ENCODE measurements at places on chromosomes 1 and 21. TPM values are rescaled to one million over a fixed set of nuclear protein-coding genes. Genes with fewer than 3 reads are reported as not detected.

ORC1 gene
- 1.2 TPM for total RNA-seq

SLAMF1 gene
- not detected for total RNA-seq

AJAP1 gene
- total RNA-seq: 0.29 TPM

TEX38 gene
- not detected for total RNA-seq

RER1 gene
- 77.8 TPM for total RNA-seq

RHD gene
- not detected for total RNA-seq

BARHL2 gene
- not detected for total RNA-seq

CFAP141 gene
- total RNA-seq: not detected

DNA sequence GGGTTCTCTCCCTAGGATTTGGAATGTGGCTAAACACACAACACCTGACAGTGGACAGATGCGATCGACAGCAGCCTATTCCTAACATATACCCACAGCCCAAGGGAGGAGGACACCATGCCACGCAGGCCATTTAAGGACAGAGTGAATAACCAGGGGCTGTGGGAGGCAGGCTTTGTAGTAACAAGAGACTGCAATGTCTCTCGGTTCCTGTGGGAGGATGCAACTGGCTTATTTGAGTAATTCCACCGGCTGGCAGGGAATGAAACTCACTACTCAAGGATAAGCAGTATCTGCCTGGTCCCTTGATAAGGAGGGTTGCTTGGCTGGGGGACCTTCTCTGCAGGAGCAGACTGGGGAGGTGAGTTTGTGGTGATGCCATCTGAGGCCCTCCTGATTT lies 109.6 kb downstream of the PCP4 start:
- no peaks in the 10 kb centered on the region for H3K4me1 ChIP-seq
- H3K27me3 ChIP-seq: no peaks in the 10 kb centered on the region
- DNase-seq: no peak

DNA sequence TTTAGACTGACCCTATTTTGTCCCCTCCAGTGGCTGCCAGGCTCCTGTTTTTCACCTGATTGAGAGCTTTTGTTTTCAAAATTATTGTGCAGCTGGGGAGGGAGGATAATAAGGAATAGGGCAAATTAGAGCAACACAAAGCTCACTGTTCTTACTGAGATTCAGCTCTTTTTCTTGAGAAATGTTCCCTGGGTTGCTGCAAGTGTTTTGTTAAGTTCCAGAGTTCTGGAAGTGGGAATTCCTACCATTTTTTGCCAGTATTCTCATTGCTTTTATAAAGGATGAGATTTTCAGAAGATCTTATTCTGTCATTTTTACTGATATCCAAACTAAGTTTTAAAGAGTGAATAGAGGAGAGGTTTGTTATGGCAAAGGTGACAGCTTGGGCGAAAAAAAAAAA lies 417.7 kb downstream of the SIPA1L2 start:
- H3K27me3 ChIP-seq: no peaks in the 10 kb centered on the region
- no peak for DNase-seq
- no peak overlapping the region for H3K27ac ChIP-seq
- H3K4me1 ChIP-seq: no peaks in the 10 kb centered on the region
- no peaks in the 10 kb centered on the region for H3K36me3 ChIP-seq

DNA sequence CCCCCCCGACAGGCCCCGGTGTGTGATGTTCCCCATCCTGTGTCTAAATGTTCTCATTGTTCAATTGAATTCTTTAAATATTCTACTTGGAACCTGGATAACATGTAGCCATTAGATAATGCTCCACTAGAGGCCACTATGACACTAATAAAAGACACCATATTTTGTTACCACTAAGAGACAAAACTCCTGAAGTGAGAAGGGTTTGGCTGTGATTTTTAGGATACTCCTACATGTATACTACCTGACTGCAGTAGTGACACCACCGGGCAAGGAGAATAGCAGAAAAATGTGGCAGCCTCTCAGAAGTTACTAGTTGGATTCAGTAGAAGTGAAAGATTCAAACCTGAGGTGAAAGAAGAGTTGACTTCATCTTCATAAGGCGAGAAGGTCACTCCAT lies 36.0 kb downstream of the F5 start:
- H3K27ac ChIP-seq: no peak overlapping the region
- H3K4me1 ChIP-seq: peaks cover 5% of the 10 kb centered on the region
- peak; percentile 26 for DNase-seq
- H3K27me3 ChIP-seq: peaks cover 11% of the 10 kb centered on the region
- H3K36me3 ChIP-seq: no peaks in the 10 kb centered on the region
- no peak overlapping the region for H3K4me3 ChIP-seq

- peak; percentile 69 for DNase-seq
- H3K36me3 ChIP-seq: no peaks in the 10 kb centered on the region
- H3K27ac ChIP-seq: no peak overlapping the region
- H3K4me1 ChIP-seq: peaks cover 10% of the 10 kb centered on the region
Measured at GRCh38 chr1:230771773-230772354, 24.7 kb downstream of the CAPN9 start.

DNA sequence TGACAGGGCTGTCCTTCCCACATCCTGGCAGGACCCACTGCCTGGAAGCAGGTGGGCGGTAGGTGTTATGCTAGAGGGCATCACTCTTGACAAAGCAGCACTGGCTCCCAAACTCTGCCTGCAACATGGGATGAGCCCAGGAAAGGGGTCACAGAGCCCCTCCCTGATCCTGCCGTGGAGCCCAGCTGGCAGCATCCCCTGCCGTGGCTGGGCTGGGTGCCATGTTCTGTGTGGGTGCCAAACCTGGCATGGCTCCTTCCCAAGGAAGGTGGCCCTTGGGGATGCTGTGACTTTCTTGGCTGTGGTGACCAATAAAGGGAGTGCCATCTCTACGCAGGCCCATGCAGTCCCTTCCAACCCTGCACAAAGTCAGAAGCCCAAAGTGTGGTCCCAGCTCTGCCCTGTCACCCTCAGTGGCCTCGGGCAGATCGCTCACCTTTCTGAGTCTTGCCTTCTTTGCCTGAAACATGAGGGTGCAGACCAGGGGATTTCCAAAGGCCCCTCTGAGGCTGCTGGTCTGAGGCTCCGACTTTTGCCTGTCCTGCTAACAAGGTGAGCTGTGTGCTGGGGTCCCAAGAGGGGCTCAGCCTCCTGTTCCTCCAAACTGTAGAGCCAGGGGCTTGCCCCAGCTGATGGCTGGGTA lies 6.0 kb downstream of the CDK18 start:
- DNase-seq: peak; percentile 68
- no peaks in the 10 kb centered on the region for H3K36me3 ChIP-seq
- no peak overlapping the region for H3K27ac ChIP-seq
- no peaks in the 10 kb centered on the region for H3K4me1 ChIP-seq

DNA sequence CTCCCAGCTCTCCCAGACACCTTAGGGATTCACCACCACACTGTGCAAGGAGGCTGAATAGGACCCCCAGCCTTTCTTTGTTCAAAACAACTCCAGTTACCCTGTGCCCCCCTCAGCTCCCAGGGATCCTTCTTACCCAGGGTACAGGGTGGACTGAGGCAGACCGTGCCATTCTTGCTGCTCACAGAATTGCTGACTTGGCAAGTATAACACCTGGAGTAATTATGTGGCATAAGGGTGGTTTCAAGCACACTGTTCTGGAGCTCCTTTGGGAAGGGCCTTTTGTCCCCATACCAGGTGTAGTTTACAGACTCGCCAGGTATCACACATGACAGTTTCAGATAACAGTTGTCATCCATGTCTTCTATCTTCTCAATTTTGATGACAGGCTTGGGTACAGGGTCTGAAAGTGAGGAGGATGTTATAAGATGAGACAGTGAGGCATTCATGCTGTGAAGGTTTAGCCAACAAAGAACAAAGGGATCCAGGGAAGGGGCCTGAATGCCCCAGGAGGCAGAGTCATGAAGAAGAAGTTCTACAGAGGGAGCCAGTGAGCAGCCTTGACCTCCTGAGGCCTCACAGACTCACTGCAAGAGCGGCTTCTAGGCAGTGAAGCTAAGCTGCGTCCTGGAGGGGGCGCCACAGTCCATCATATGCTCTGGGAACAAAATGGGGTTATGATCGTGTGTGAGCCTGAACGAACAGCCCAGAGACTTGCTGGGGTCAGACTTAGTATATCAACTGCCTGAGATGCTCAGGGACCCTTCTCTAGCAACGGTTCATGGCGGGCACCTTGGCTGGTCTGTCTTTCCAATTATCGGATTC lies 30.3 kb downstream of the CD48 start:
- DNase-seq: no peak
- no peaks in the 10 kb centered on the region for H3K36me3 ChIP-seq
- H3K4me3 ChIP-seq: no peak overlapping the region
- H3K27ac ChIP-seq: no peak overlapping the region

DNA sequence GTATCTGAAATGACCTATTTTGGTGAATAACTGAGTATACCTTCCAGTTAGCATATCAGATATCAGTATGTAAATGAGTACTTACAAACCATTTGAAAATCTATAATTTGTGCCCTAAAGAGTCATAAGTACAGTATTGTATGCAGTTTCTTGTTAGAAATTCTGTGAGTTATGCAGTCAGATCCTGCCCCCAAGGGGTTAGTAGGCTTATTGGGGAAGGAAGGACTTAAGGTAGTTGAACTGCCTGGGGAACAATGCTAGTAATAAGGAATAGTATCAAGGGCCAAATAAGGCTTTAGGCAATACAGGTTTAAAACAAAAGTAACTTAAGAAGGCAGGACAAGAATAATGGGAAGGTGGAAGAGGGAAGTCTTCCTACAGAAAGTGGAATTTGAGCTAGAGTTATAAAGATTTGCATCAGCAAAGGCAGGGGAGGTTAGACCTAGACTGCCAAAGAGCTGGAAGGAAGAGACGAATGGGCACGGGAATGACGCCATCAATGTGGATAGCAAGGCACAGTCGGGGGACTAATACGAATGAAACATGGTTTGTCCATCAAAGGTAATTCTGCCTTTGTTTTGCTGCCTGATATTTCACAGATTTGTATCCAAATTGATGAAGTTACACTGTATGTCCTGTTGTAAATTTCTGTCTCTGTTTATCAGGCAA lies 182.9 kb upstream of the DPYD start:
- H3K27me3 ChIP-seq: no peaks in the 10 kb centered on the region
- peak overlapping the region; percentile 15 for H3K4me3 ChIP-seq
- peaks cover 17% of the 10 kb centered on the region for H3K4me1 ChIP-seq
- no peak for DNase-seq
- no peaks in the 10 kb centered on the region for H3K36me3 ChIP-seq
- H3K27ac ChIP-seq: peak overlapping the region; percentile 47

GRCh38 chr21:26449161-26449560 lies 123.9 kb downstream of the CYYR1 start:
- H3K4me3 ChIP-seq: peak overlapping the region; percentile 34
- H3K36me3 ChIP-seq: no peaks in the 10 kb centered on the region
- peak; percentile 52 for DNase-seq
- peaks cover 31% of the 10 kb centered on the region for H3K4me1 ChIP-seq
- no peaks in the 10 kb centered on the region for H3K27me3 ChIP-seq
- peak overlapping the region; percentile 76 for H3K27ac ChIP-seq

DNA sequence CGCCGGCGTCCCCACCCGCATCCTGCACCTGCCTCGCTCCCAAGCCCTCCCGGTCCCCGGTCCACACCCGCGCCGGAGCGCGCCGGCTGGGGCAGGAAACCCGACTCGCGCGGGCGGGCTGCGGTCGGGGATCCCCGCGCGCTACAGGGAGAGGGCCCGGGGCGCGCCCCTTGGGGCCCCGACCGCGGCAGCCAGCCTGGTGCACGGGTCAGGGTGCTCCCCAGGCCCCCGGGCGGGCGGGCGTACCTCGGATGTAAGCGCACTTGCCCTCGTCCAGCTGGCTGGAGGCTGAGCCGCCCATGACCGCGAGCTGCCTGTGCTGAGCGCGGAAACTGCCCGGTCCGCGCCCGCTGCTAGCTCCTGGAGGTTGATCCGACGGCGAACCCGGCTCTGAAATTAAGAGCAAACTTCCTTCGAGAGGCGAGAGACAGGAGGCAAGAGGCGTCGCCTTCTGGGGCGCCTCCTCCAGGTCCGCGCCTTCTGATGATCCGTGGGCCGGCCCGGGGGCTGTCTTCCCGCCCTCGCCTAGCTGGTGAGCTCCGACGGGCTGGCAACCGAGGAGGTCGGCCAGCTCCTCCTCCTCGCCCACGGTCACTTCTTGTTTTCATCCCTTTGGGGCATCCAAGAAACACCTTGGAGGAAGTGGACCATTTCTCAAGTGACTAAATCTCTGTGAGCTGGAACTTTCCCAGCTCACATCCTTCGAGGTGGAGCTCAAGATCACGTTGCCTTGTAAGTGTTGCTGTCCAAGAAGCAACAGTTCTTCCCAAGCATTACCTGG lies at the start of gene NIBAN1:
TSS of gene NIBAN1 (minus strand) at position 453 of the 781 bp plus-strand sequence. CDS start at position 301, 152 bp downstream.
- peaks cover 24% of the 10 kb centered on the region for H3K27me3 ChIP-seq
- no peak within 1 kb of the TSS for H3K27ac ChIP-seq
- H3K4me1 ChIP-seq: peaks cover 15% of the 10 kb centered on the region
- H3K4me3 ChIP-seq: peak within 1 kb of the TSS; percentile 83
- DNase-seq: peak; percentile 57
- H3K36me3 ChIP-seq: no peaks in the 10 kb centered on the region

- H3K4me1 ChIP-seq: no peaks in the 10 kb centered on the region
- peaks cover 5% of the 10 kb centered on the region for H3K36me3 ChIP-seq
- peak; percentile 52 for DNase-seq
- no peak overlapping the region for H3K27ac ChIP-seq
- H3K4me3 ChIP-seq: no peak overlapping the region
- no peaks in the 10 kb centered on the region for H3K27me3 ChIP-seq
Measured at GRCh38 chr1:54379555-54380289, 26.5 kb downstream of the SSBP3 start.

DNA sequence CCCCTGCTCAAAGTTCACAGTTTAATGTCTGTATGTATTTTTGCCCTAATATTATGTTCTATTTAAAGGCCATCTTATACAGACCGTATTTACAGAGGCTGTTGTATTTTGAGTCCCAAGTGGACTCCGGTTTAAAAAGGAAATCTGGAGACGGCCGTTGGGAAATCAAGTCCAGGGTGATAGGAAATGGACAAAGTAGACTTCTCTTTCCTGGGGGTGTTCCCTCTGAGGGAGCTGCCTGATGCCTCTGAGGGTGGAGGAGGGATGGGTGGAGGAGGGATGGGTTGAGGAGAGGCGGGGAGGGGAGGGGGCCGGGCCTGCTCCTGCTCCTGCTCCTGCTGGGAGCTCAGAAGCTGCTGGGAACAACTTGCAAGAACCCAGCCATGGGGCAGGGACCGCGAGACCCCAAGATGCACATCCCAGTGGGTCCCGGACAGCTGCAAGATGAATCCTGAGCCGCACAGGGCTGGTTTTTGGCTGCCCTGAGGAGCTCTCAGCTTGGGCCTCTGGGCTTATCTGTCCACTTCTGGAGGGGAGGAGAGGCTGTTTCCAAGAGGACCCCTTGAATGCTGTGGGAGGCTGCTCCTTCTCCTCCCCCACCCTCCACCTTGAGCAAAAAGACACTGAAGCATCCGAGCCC lies 12.0 kb upstream of the ACTL8 start:
- no peak overlapping the region for H3K27ac ChIP-seq
- no peak overlapping the region for H3K4me3 ChIP-seq
- H3K4me1 ChIP-seq: no peaks in the 10 kb centered on the region
- DNase-seq: peak; percentile 59
